Smooth muscle cell of the pulmonary artery (primary cell): ENCODE measurements at places on chromosomes 7 and 10. TPM values are rescaled to one million over a fixed set of nuclear protein-coding genes. Genes with fewer than 3 reads are reported as not detected.

The ATOH7 gene
- total RNA-seq, result 0.07 TPM in 1 of 2 replicates, not detected in the other

The VWC2 gene
- not detected in 2 replicates for total RNA-seq

The CUZD1 gene
- total RNA-seq, result 0.30 and 0.52 TPM in 2 replicates

The PAPOLB gene
- 0.07 and 0.39 TPM in 2 replicates for total RNA-seq

The TMEM236 gene
- total RNA-seq, result under 0.01 and 0.07 TPM in 2 replicates

The COPG2 gene
- 35.3 and 35.6 TPM in 2 replicates for total RNA-seq

The ZNF804B gene
- not detected in 2 replicates for total RNA-seq

The AZGP1 gene
- not detected in 2 replicates for total RNA-seq
